ENCODE measurements at places on chromosomes 6 and 20.

DNA sequence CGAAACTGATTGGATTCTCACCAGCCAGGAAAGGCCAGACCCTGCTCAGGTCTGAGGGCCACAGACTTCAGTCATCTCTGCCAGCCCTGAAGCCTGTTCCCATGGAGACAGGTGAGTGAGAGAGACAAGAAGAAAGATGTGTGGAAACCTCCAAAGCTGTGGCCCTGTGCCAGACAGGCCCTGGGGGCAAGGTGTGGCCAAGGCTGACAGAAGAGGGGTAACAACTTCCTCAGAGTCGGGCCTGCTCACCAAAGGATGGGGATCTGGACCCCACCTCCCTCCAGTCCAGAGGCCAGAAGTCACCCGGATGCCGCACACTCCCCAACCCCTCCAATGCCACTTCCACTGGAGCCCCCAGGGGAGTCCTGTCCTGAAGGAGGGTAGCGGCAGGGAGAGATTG is 73.6 kb downstream of the MDGA1 start:
- DNase-seq = peak; percentile 88

- DNase-seq = no peak
Measured at GRCh38 chr6:11028959-11029358, 15.1 kb downstream of the ELOVL2 start.

- peak; percentile 63 for DNase-seq
Measured at GRCh38 chr6:5610640-5611039, 349.3 kb downstream of the FARS2 start.

DNA sequence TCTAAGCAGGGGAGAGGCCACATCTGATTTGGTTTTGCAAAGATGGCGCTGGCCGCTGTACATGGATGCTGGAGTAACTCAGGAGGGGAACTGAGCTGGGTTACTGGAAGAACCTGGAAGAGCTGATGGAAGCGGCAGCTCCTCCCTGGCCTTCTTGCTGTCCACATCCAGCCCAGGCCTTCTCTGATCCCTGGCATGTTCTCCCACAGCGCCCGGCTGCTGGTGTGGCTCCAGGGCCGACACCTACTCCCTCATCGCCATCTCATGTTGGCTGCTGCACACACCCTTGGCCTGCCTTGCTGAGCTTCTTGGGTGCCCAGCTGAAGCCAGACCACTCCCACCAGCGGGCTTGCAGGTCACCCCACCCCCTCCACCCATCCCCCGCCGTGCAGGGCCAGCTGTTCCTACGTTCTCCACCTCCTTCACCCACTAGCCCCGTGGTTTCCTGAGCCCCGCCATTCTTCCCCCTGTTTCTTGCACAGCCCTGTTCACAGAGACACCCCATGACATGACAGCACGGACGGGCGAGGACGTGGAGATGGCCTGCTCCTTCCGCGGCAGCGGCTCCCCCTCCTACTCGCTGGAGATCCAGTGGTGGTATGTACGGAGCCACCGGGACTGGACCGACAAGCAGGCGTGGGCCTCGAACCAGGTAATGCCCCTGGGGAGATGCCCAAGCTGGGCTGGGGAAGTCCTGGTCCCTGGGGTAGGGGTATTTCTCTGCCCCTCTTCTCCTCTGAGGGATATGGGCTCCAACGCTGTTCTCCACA is 28.4 kb downstream of the VSTM2L start:
- DNase-seq = no peak

- no peak for DNase-seq
Measured at GRCh38 chr6:85662251-85662650, 19.6 kb upstream of the SYNCRIP start.

DNA sequence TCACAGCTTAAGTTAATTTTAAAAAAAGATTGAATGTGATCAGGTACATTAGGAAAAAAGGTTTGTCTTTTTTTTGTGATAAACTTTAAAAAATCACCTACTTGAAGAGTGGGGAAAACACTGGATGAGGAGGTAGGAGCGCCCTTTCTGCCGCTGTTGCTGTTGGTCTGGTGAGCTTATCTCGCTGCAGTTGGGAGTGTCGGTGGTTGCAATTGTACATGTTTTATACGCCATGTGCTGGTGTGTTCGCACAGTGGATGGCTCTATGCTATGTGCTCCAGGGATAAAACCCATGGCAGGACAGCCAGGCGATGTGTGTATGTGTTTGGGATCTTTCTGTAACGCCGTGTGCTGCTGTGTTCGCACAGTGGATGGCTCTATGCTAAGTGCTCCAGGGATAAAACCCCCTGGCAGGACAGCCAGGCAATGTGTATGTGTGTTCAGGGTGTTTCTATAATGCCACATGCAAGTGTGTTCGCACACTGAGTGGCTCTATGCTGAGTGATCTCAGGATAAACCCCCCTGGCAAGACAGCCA is 1.7 kb downstream of the SLC22A3 start:
- no peak for DNase-seq

- DNase-seq = peak; percentile 31
Measured at GRCh38 chr6:147738516-147739162, 230.1 kb downstream of the SAMD5 start.

DNA sequence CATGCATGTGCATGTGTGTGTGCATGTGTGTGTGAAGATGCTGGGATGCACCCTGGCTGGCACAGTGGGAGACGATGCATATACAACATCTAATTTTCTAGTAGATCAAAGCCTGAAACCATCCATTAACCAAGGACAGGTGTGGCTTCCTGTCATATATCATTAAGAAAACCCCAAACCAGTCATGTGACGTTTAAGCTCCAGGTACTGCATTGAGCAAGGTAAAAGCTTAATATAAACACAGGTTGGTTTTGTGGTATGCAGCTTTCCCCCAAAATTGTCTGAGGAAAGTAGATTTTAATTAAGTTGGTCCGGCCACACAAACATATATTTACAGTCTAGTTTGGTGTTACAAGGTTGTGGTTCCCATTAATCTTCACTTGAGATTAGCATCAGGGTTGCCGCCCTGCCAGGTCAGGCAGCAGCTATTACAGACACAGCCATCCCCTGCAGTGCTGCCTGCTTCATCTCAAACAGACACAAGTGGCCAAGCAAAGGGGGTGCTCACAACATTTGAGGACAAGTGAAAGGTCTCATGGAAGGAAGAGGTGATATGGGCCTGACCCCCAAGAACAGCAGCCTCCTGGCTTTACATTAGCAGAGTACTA is 48.6 kb upstream of the NAA20 start:
- DNase-seq = peak; percentile 97

DNA sequence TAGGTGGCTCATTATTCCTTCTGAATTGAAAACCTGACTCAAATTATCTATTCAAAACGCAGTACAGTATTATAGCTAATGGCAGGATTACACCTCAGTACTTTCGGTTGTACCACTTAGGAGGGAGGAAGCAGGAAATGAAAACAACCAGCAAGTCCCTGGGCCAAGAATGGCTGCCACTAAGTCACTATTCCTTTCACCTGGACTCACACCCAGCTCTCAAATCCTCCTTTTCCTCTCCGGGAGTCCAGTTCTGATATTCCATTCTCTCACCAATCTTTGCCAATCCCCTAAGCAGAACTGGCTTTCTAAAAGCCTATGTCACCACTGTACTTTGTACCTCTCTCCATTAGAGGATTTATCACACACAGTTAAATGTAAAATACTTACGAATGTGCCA is 20.6 kb downstream of the TMEM242 start:
- no peak for DNase-seq

- no peak for DNase-seq
Measured at GRCh38 chr6:45837541-45838200, 178.0 kb downstream of the CLIC5 start.

GRCh38 chr6:79440598-79440997 is 96.6 kb downstream of the LCA5 start:
- DNase-seq = no peak

GRCh38 chr6:68502946-68503345 is 132.1 kb upstream of the ADGRB3 start:
- no peak for DNase-seq

DNA sequence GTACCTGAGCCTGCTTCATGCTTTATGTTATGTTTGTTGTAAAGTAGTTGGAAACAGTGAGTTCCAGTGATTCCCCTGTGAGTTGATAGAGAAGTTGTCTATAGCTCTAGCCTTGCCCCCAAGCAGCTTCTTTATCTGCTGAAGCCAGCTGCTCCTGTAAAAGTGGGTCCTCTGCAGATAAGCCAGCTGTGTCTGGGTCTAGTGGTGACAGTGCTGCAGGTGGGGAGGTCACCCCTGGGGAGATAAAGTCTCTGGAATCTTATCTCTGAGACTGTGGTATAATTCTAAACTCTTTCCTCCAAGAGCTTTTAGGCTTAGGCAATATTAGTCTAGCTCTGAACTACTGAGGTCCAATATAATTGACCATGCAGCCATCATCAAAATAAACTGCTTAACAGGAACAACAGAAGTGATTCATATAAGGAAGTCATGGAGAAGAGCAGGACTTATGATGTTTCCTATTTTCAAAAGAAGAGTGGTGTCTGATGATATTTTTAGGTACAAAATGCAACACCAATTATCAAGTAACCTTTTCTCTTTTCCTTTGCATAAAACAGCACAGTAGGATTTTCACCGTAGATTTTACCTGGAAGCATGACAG is 44.2 kb upstream of the TMEM217 start:
- no peak for DNase-seq

- DNase-seq = no peak
Measured at GRCh38 chr20:46559001-46559400, 8.5 kb upstream of the OCSTAMP start.

DNA sequence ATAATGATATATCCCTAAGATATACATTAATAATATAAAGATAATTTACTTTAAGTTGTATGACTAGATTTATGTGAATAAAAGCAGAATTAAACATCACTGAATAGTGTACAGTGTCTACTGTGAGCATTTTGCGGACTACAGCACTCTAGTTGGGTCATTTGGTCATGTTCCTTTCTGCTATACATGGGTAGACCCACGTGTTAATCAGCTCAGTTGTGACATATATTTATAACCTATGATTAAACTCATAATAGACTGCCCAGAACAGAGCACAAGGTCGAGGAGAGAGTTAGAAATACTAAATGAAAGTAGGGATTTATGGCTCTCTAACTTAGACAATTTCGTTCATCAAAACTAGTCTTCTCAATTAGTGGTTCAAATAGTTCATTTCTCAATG is 852.7 kb downstream of the EPHA7 start:
- no peak for DNase-seq

- DNase-seq = no peak
Measured at GRCh38 chr20:52806918-52807317, 165.2 kb upstream of the TSHZ2 start.
